Neural progenitor cell (in vitro differentiated cells): ENCODE measurements at places on chromosomes 16 and 17.

- peak; percentile 5 for DNase-seq
Measured at GRCh38 chr17:66190738-66191592, 968 bp downstream of the CEP112 start.

DNA sequence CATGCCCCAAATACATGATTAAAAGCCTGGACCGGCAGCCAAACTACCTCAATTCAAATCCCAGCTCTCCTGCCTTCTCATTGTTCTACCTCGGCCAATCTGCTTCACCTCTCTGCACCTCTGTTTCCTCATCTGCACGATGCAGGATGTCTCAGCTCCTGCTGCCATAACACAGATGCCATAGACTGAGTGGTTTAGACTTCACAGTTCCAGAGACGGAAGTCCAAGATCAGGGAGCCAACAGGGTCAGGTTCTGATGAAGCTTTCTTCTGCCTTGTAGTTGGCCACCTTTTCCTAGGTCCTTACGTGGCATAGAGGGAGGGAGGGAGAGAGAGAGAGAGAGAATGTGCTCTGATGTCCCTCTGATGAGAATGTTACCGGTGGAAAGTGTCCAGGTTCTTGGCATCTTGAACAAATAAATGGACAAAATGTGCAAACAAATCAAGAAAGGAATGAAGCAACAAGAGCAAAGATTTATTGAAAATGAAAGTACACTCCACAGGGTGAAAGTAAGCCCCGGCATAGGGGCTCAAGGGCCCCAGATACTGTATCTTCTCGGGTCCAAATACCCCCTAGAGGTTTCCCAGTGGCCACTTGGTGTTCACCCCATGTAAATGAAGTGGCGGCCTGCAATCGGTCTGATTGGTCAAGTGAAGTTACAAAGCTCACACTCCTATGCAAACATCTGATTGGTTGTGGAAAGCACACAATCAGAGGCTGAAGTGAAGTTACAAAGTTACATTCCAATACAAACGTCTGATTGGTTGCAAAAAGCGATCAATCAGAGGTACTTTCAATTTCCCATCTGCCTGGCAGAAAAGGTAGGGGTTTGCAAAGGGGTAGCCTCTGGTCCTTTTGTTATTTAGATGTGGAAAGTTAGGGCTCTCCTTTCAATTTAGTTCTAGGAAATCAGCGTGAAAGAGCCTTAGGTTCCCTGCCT lies 43.3 kb upstream of the ZCCHC14 start:
- no peak for DNase-seq

GRCh38 chr16:57999366-57999970 lies 1.0 kb downstream of the ZNF319 start:
- peak; percentile 36 for DNase-seq

GRCh38 chr17:58005728-58006559 lies 1.1 kb downstream of the SRSF1 start:
- no peak for DNase-seq

DNA sequence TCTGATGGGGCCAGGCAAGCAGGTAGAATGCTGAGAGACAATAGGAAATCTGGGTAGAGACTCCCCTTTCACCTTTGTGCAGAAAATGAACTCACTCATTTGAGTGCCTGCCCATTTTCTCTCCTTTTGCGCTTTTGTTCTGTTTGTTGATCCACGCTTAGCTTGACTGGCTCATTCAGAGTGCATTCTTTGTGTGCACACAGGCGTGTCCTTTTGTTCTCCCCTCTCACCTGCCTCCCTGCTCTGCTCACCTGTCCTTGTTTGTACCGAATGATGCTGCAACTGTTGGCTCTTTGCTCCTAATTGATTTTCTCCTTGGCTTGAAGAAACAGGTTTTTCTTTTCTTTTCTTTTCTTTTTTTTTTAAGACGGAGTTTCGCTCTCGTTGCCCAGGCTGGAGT lies 15.8 kb downstream of the PGS1 start:
- no peak for DNase-seq

GRCh38 chr17:60548990-60549389 lies 22.9 kb upstream of the APPBP2 start:
- DNase-seq: no peak

GRCh38 chr17:78343187-78343542 lies 16.7 kb downstream of the SOCS3 start:
- no peak for DNase-seq

DNA sequence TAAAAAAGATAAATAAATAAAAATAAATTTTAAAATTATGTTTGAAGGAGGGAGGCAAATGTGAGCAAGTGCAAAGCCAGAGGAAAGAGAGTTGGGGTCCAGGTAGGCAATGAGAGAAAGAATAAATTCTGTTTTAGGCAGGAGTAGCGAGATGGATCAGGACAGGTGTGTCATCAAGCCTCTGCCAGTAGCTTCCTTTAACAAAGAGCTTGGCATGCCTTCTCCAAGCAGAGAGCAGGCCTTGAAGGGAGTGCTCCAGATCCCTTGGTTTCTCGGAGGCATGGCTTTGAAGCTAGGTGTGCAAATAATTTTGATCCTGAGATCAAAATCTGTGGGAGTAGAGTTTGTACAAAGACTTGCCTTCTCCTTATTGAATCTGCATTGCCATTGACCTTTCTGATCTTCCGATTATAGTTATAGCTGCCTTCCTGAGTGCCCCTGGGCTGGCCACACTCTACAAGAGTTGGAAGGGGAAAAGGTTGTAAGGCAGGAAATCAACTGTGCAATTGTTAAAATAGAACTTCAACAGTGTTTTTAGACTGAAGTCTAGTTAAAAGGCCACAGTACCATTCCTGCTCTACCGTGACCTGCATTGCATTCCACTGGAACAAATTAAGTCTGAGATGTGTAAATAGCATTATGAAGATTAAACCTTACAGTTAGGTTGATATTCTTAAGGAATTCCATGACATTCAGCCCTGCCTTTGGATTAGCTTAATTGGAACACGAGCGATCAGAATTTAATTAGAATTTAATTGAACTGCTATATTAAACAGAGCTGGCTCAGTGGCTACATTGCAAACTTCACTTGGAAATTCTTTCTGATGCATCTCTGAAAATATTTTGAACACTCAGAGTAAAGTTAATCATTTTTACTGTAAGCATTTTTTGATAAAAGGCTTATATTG lies 33.7 kb downstream of the IQCK start:
- DNase-seq: no peak

DNA sequence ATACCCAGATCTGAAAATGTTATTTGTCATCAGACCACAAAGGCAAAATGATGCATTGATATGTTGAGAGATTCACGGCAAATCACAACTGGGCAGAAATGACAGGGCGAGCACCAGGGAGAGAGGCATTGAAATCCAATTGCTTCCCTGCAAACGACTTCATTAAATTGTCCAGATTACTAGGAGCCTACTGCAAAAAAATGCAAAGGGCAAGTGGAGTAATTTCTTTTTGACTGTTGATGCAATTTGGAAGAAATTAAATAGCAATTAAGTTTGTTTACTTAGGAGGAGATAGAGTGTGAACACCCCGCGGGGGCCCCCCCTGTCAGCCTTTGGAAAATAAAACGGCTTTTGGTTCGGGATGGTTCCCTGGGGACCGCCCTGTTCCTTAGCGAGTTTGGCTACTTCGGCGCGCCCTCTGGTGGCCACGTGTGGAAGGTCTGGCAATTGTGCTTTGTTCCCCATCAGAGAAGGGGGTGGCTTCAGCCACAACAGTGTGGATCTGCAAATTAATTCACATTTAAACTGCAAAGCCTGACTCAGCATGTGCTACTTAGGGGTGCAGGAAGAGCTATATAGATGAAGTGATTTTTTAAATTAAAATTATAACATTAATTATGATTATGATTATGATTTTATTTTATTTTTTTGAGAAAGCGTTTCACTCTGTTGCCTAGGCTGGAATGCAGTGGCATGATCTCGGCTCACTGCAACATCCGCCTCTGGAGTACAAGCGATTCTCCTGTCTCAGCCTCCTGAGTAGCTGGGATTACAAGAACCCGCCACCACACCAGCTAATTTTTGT lies 14.5 kb upstream of the TMC7 start:
- DNase-seq: peak; percentile 88

DNA sequence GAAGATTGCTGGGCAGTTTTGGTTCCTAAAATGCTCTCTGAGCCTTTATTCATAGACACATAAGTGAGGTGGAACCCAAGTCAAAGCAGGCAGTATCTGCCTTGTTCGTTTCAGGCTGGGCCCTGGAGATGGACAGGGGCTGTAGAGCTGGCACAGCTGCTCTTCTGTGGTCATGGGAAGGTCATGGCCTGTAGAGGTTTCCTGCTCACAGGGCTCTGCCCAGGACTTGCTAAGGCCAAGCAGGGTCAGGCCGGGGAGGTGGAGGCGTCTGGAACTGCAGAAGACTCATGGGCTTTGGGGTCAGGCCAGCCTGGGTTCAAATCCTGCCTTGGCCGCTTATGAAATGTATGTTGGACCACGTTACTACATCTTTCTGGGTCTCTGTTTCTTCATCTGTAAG lies 50.2 kb downstream of the IRX5 start:
- DNase-seq: no peak

DNA sequence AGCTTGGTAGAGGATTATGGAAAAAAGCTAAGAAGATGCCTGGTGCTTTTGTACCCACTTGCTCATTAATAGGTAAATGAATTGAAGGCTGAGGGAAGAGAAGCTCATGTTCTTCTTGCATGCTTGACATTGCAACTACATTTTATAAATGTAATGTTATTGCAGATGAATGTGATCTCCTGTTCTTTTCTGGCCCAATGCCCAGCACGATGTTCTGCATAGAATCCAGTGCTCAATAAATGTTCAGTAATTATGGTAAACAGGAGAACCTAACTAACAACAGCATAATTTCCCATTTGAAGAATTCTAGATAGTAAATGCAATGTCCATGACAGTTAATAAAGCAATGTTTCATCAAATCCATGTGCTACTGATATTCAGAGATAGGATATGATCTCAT lies 638.2 kb upstream of the SOX9 start:
- DNase-seq: no peak

GRCh38 chr16:85607796-85608514 lies 5.2 kb upstream of the GSE1 start:
- DNase-seq: no peak

GRCh38 chr16:24518498-24518897 lies 20.9 kb upstream of the RBBP6 start:
- DNase-seq: no peak

GRCh38 chr17:67615011-67615561 lies 102.7 kb upstream of the NOL11 start:
- peak; percentile 15 for DNase-seq

GRCh38 chr17:59487161-59487873 lies 78.1 kb upstream of the DHX40 start:
- DNase-seq: no peak

DNA sequence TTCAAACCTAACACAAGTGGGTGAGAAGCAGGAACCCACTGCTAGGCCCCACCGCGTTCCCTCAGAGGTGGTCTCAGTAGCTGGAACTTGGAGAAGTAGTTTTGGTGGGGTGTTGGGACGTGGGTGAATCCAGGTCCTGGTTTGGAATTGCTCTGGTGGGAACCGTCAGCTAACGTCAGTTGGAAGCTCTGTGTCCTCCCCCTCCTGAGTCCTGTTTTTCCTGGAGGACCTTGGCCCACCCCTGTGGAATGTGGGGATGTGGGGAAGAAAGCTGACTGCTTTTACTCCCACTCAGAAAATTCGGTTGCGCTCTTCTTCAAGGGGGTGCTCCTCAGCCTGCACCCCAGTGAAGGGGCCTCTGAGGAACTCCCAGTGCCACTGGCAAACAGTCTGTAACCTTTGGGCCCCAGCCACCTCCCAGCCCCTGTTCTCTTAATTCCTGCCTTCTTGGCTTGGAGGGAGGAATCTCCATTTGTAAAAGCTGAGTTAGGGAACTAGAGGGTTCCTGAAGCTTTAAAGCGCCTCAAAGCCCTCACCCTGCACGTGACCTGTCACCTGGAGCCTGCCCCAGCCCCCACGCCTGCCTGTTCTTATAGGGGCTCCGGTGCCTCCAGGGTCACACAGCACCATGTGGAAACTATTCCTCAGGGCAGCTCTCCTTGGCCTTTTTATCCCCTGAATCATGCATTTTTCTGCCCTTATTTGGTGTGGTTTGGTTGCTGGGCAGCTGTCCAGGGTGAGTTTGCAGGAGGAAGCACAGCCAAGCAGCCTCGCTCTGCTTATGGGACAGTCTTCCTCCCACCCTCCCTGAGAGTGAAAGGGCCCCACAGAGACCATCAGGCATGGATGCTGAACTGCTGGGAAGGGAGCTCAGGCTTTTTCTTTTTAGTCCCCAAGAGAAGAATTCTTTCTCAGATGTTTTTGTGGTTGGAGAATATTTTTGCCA lies 16.2 kb upstream of the NAGLU start:
- peak; percentile 62 for DNase-seq

DNA sequence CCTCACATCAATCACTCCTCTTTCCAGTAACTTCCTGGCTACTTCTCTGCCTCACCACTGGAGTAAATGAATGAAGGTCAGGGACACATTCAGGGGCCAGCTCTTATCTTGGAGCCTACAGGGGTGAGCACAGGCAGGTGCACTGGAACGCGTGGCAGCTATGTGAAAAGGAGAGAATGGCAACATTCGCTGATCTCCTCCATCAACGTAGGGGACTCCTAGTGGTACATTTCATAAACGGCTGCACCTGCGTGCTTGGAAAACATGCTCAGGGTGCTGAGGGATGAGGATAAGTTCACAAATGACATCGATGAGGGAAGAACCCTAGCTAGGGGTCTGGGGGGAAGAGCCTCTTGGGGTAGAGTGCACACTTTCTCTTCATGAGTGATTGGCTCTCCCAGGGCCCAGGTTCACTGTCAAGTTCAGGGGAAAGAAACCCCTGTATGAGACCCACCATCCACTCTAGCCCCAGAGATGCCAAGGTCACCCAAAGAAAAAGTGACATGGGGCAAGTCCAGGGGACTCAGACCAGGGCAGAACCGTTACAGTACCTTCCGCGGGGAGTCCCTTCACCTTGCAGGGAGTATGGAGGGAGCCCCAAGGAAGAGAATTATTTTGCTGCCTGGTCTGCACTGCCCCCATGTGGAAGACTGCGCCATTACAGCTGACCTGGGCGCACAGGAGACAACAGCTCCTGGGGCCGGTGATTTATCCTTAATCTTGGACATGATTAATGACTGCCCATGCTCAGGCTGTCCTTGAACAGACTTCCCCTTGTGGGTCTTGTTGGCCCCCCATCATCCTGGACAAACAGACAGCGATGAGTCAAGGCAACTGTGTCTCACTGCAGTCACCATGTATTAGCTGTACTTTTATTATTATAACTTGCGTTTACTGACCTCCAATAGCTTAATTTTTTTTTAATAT lies 30.1 kb downstream of the VAC14 start:
- peak; percentile 64 for DNase-seq

DNA sequence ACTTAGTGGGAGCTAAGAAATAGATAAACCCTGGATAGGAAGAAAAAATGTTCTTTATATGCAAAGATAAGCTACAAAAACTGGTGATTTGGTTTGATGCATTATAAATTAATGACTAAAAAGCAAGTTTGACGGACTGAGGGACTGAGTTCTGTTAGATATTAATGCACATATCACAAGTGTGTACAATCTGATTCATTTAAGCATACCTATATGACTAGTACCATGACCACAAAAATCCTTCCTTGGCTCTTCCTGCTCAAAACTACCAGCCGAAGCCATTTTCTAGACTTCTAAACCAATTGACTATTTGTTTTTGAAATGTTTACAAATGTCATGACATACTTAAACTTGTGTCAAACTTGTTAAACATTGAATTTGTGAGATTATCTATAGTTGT lies 374.5 kb upstream of the MON1B start:
- no peak for DNase-seq
